ENCODE measurements at places on chromosomes 1 and 21.

- DNase-seq, result no peak
These were observed 4.3 kb upstream of the CSF1 start for GRCh38 chr1:109906160-109906838.

- DNase-seq, result no peak
These were observed 751.9 kb upstream of the NEGR1 start for GRCh38 chr1:73034271-73034670.

GRCh38 chr1:212545941-212546635 is 62.5 kb upstream of the ATF3 start:
- DNase-seq, result peak; percentile 68

DNA sequence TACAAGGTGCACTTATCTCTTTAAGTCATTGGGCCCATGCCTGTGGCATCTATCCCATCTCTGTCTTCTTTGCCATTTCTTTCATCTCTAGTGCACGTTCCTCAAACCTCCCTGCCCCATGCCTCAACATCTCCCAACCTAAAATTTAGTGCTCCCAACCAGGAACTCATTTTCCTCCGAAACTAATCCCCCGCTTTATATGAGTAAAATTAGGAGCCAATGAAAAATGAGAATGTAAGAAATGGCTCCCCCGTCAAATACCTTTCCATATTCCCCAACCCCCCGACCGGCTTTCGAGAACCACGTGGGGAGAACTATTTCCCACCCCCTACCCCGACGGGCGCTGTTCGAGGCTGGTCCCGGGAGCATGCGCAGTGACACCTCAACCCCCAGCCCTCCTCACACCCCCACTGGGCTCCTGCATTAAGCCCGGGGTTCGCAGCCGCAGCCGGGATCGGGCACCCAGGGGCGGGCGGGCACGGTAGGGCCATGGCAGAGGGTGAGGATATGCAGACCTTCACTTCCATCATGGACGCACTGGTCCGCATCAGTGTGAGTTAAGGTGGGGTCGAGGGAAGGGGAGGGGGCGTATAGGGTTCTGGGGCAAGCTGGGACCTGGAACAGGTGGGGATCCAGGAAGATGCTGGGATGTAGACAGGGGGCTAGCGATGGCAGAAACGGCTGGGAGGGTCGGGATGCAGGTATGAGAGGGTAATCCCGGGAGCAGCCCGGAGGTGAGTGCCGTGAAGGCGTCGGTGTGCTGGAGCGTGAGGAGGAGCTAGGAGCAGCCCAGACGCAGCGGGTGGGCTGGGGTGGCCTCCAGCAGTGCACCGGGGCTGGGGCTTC is at the start of gene TRIM46:
TSS of gene TRIM46 (plus strand) at position 372 of the 846 bp plus-strand sequence. CDS start at position 490, 118 bp downstream.
- DNase-seq, result peak; percentile 51

DNA sequence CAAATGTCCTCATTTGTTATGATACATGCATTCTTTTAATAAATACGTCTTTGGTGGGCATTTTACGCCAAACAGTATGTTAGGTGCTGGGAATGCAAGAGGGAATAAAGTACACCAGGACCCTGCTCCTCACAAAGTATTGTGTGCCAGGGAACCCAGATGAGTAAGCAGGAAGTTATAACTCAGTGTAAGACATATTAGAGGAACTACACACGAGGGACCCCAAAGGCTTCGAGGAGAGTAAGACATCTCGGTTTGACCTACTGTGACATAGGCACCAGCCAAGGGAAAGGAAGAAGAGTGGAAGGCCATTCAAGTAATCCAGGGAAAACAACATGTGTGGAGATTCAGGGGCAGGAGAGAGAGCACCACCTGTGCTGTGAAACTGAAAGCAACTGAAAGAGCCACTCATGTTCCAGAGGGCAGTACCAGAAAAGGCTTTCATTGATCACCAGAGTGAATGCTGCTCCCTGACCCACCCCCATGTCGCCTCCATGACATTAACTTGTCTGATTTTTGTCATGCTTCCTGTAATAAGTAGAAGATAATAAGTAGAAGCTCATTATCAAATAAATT is 542.5 kb upstream of the PKN2 start:
- DNase-seq, result no peak

- DNase-seq, result no peak
These were observed at the start of gene HAO2 for GRCh38 chr1:119368554-119368953. HAO2 (plus strand) TSS chr1:119368785; CDS start chr1:119381086, 12,301 bp downstream.

DNA sequence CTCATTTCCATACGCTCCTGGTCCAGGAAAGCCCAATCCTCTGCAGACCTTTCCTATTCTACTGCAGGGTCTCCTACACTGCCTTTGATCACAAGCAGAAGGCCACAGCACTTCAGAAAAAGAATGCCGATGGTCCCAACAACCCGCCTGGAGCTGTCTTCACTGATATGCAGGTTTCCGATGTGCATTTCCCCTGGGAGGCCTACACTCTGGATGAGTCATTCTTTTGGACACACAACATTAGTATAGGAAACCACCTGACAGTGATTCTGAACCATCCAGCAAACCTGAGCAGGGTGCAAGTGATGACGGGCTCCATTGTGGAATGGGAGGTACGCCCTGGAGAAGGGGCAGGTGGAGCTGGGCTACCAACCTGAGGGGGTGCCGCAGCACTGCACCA is 15.0 kb downstream of the PCAT6 start:
- no peak for DNase-seq

GRCh38 chr1:38098101-38098847 is 51.7 kb upstream of the POU3F1 start:
- no peak for DNase-seq

GRCh38 chr1:27395441-27396195 is 3.2 kb downstream of the GPR3 start:
- DNase-seq, result peak; percentile 60

GRCh38 chr21:23955135-23955843 is 1652.0 kb downstream of the MRPL39 start:
- no peak for DNase-seq

DNA sequence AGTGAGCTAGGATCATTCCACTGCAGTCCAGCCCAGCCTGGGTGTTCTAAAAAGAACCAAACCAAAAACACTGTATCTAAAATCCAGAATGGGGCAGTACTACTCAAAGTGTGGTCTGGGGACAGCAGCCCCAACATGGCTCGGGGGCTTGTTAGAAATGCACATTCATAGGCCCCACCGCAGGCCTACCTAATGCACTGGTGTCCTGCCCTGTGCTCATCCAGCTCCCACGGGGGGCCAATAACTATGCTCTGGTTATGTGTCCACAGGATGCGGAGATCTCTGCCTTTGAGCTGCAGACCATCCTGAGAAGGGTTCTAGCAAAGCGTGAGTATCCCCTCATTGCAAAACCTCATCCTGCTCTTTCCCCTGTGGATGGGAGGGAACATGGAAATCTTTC is 51.5 kb downstream of the CAPN2 start:
- no peak for DNase-seq

GRCh38 chr21:40850071-40850470 is 3.1 kb upstream of the DSCAM start:
- no peak for DNase-seq

DNA sequence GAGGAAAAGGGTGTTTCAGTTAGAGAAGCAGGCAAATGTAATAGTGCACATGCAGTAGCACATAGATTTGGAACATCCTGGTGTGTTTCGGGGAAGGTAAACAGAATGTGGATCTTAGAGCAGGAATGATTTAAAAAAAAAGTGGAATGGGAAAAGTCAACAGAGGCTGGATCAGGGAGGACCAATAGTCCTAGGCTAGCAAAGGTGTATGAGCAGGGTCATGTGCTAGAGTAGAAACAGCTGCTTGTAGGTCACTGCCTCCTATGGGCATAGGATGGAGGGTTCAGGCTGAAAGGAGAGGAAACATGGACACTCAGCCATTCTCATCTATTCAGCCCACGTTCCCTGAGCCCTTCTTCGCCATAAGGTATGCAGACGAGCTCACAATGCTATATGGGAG is 3.7 kb upstream of the KPNA6 start:
- DNase-seq, result no peak

DNA sequence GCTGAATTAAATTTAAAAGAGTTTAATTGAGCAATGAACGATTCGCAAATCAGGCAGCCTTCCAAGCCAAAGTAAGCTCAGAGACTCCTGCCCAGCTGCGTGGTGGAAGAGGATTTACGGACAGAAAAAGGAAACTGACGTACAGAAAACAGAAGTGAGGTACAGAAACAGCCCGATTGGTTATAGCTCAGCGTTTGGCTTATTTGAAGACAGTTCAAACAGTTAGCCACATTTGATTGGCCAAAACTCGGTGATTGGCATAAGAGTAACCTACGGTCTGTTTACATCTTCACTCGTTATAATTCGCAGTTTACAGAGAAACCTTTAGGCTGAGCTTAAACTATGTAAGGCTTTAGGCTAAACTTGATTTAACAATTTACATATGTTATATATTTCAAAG is 46.9 kb downstream of the CR1L start:
- peak; percentile 43 for DNase-seq

DNA sequence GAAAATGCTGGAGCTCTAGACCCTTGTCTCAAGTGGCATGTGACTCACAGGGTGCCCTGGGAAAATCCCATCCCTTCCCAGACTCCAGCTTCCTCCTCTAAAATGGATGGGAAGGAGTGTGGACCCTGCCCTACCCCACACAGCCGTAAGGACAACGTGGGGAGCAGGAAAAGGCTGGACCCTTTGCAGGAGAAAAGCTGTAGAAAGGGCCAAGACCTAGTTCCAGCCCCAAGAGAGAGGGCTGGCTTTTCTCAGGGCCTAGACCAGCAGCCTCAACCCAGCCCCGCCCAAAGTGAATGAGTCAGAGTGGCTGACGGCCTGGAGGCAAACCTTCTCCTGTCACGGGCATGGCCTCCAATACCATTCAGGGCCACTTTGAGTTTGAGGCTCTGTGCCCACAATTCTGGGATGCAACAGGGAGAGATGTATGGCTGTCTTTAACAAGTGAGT is 1.1 kb downstream of the LAMB3 start:
- peak; percentile 88 for DNase-seq

DNA sequence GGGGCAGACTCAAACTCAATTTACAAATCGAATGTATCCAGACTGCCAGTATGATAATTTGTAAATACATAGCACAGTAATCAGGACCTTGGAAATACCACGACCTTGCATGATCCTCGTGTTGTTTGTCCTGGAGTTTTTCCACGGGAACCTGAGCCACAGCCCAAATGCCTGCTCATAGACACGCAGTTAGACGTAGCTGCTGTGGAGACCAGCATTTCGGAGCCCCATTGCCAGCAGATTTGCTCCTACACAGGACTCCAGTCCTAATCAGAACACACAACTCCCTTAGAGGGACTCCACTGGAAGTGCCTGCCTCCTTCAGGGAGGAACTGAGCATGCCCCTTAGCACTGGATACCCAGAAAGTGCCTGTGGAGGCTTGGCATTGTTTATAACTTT is 163.2 kb downstream of the GALNT2 start:
- DNase-seq, result no peak

- no peak for DNase-seq
These were observed 16.7 kb upstream of the COL6A2 start for GRCh38 chr21:46081022-46081861.

- no peak for DNase-seq
These were observed 2.7 kb upstream of the PTPN22 start for GRCh38 chr1:113874012-113874879.

GRCh38 chr1:232629250-232630046 is 485 bp downstream of the SIPA1L2 start:
- peak; percentile 35 for DNase-seq

GRCh38 chr1:244280859-244281258 is 170.8 kb downstream of the ADSS2 start:
- peak; percentile 58 for DNase-seq

DNA sequence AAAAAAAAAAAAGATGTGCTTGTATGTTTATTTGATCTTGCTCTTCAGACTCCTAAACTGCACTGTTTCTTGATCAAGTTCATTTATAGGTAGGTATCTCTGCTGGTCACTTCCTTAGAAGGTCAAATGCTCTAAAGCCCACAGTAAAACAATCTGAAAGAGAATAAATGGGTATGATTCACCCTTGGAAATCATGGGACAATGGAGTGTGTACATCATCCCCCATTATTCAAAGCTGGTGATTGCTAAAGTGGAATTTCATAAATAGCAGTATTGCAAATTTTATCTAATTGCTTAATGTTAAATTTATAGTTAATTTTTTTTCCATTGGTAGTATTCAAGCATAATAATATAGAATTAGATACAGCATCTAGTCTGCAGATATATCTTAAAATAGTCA is 53.4 kb downstream of the MIER1 start:
- DNase-seq, result no peak

GRCh38 chr1:162136760-162137159 is 67.3 kb downstream of the NOS1AP start:
- DNase-seq, result peak; percentile 81

GRCh38 chr1:1264868-1265272 is 8.8 kb downstream of the UBE2J2 start:
- peak; percentile 99 for DNase-seq

- DNase-seq, result no peak
These were observed 36.5 kb downstream of the ZBTB18 start for GRCh38 chr1:244087611-244088010.

GRCh38 chr1:239443361-239443760 is 57.0 kb downstream of the CHRM3 start:
- no peak for DNase-seq

GRCh38 chr1:107874221-107874620 is 90.8 kb downstream of the VAV3 start:
- DNase-seq, result peak; percentile 7

- DNase-seq, result peak; percentile 48
These were observed 12.4 kb downstream of the RNF220 start for GRCh38 chr1:44417351-44418021.

DNA sequence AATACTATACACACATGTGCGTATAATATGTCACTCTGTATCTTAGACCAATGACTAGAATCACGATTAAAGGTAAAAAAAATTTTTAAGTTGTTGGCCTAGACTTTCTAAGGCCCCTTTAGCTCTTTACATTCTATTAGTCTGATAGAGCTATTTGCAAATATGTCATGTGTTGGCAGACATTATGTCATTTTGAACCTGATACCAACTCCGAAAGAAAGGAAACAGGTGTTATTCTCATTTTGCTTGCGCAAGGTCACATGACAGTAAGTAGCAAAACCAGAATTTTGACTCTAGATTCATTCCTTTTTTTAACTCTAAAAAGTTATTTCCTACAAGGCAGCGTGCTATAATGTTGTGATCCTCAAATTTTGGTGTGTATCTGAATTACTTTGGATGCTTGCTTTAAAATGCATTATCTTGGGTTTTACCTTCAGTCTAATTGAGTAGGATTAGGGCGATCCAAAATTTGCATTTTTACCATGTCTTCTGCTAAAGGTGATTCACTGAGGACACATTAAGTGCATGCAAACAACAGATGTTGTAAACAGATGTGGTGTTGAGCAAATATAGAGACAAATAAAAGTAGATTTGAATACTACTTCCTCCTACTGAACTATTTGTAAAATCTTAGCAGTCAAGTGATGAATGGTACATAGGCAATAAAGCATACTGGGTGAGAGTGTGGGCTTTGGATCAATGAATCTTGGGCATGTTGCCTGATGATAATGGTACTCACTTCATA is 63.5 kb upstream of the KIAA1614 start:
- DNase-seq, result no peak

GRCh38 chr21:35225573-35225972 is 176.5 kb upstream of the RUNX1 start:
- no peak for DNase-seq

- no peak for DNase-seq
These were observed 161.6 kb upstream of the VAMP3 start for GRCh38 chr1:7609311-7609994.

GRCh38 chr1:90434460-90434859 is 282.6 kb downstream of the BARHL2 start:
- DNase-seq, result no peak

All from foreskin fibroblast (primary cell).